Type B pancreatic cell (in vitro differentiated cells): ENCODE measurements at places on chromosomes 5 and 9. TPM values are rescaled to one million over a fixed set of nuclear protein-coding genes. Genes with fewer than 3 reads are reported as not detected.

DNA sequence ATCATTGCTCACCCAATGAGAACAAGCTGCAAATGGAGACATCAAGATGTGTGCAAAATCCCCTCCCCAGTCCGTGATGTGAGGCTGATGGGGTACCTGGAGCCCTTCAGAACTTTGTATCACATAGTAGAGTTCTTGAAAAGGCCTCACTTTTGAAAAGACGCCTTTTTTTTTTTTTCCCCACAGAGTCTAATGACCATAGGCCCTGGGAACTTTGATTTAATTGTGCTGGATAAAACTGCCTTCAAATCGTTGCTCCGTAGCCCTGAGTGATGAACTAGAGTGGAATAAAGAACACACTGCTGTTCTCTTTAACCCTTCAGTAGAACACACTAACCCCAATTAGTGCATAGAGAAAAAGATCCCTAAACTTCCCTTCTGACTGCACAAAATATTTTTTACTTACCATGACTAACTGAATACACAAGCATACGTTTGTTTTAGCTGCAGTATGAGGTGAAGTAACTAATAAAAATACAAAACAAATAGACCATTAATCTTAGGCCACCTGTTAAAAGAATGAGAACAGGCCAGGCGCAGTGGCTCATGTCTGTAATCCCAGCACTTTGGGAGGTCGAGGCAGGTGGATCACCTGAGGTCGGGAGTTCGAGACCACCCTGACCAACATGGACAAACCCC lies 15.1 kb downstream of the PSAT1 start:
- H3K27me3 ChIP-seq, result no peaks in the 10 kb centered on the region
- no peak for DNase-seq
- H3K4me3 ChIP-seq, result no peak overlapping the region
- no peak overlapping the region for H3K27ac ChIP-seq

DNA sequence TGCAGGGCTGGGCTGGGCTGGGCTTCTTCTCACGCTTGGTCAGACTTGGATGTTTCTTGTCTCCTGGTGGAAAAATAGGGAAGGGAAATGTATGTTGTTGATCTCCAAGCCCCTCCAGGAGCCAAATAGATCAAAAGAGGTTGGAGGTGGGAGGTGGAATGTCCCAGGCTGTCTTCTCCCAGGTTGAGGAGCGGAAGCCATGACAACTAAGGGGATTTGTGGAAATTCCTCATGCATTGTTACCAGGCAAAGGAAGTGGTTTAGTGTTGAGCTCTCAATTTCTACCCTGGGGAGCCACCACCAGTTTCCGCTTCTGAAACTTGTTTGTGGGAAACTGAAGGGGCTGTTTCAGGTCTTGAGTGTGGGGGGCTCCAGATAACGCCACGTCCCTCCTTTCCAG lies 79.0 kb downstream of the SPRY4 start:
- H3K36me3 ChIP-seq, result no peaks in the 10 kb centered on the region
- peak overlapping the region; percentile 29 for H3K27ac ChIP-seq
- no peak for DNase-seq
- no peak overlapping the region for H3K4me3 ChIP-seq
- peaks cover 36% of the 10 kb centered on the region for H3K4me1 ChIP-seq
- H3K27me3 ChIP-seq, result no peaks in the 10 kb centered on the region

Gene AK8
- 4.6 and 5.5 TPM in 2 replicates for total RNA-seq

Gene CTNND2
- 31.5 and 49.5 TPM in 2 replicates for total RNA-seq

Gene IFNK
- not detected in 2 replicates for total RNA-seq

GRCh38 chr5:109567374-109568044 lies 122.2 kb upstream of the MAN2A1 start:
- DNase-seq, result no peak
- H3K27me3 ChIP-seq, result no peaks in the 10 kb centered on the region
- no peak overlapping the region for H3K4me3 ChIP-seq
- H3K27ac ChIP-seq, result no peak overlapping the region
- H3K4me1 ChIP-seq, result no peaks in the 10 kb centered on the region
- no peaks in the 10 kb centered on the region for H3K36me3 ChIP-seq

- no peaks in the 10 kb centered on the region for H3K36me3 ChIP-seq
- no peaks in the 10 kb centered on the region for H3K4me1 ChIP-seq
- H3K27me3 ChIP-seq, result no peaks in the 10 kb centered on the region
- H3K4me3 ChIP-seq, result no peak overlapping the region
Measured at GRCh38 chr5:98975682-98976407, 47.0 kb upstream of the CHD1 start.

DNA sequence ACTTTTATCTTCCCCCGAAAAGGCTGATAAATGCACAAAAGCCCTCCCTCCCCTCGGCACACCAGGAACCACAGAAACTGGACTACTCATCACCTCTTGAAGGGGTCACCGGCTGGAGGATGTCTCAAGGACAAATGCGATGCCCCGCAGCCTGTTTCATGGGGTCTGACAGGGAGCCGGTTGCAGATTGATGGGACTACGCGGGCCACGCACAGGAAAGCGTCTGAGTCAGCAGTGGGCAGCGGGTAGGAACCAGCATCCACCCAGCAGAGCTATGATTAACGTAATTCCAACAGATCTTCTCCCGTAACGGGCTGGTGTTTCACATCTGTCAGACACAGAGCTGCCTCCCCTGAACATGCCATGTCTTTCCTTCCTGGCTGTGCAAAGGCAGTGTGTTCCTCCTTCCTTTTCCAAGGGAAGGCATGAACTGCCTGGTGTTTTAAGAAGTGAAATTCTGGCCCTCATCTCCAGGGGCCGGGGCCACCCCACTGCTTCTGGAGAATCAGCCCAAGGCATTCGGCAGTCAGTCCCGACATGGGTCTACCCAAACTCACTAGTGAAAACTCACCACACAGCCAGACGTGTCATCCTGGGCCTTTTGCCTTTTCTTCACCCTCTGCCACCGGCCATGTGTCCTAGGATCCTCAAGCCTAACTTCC lies 144.4 kb upstream of the PHYKPL start:
- no peaks in the 10 kb centered on the region for H3K27me3 ChIP-seq
- no peak overlapping the region for H3K27ac ChIP-seq
- no peak for DNase-seq
- peaks cover 34% of the 10 kb centered on the region for H3K4me1 ChIP-seq

Gene LECT2
- total RNA-seq, result not detected in 2 replicates

DNA sequence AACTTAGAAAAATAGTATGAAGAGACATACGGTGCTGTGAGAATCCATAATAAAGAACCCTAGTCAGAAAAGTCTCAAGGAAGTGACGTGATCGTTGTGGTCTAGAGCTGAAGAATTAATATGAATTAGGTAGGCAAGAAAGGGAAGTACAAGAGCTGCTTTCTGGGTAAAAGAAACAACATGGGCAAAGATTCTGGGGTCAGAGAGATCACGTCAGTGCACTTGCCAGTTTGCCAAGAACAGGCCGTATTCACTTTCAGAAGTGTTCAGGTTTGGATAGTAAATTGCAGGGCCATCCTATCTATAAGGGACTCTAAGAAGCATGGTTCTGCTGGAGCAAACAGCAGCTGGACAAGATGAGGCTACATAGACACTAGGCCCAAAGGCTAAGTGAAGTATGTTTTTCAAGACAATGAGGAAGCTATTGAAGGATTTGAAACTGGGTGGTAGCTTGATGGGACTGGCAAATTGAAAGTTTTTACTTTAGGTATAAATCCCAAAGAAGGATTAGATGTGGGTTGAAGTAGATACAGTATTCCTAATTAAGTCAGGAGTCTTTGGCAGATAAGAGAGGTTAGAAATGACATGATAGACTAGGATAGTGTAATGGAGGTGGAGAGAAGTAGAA lies 4.8 kb upstream of the CHD1 start:
- DNase-seq, result no peak
- peaks cover 5% of the 10 kb centered on the region for H3K36me3 ChIP-seq
- H3K4me1 ChIP-seq, result peaks cover 21% of the 10 kb centered on the region
- no peak overlapping the region for H3K4me3 ChIP-seq

- H3K27ac ChIP-seq, result no peak overlapping the region
- no peaks in the 10 kb centered on the region for H3K27me3 ChIP-seq
- H3K4me1 ChIP-seq, result peaks cover 27% of the 10 kb centered on the region
- DNase-seq, result no peak
- H3K36me3 ChIP-seq, result no peaks in the 10 kb centered on the region
- H3K4me3 ChIP-seq, result peak overlapping the region; percentile 68
Measured at GRCh38 chr5:32475334-32476097, 31.0 kb upstream of the ZFR start.

DNA sequence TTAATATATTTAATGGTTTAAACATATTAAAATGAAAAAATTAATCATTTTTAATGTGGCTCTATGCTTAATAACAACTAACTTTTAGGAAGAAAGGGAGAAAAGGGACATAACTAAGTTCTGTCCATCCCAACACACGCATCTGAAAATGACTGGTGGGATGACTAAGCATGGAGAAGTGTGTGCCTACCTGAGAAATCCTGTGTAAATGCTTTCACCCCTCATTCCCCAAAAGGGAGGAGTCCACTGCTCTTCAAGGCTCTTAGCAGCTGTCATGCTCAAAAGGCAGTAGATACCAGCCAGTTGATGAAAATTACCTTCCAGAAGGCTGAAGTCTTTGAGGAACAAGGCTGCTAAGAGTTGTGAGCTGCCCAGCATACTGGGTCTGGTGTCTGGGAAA lies 130.9 kb downstream of the NFIB start:
- H3K4me3 ChIP-seq, result no peak overlapping the region
- no peak overlapping the region for H3K27ac ChIP-seq
- no peaks in the 10 kb centered on the region for H3K27me3 ChIP-seq
- peaks cover 26% of the 10 kb centered on the region for H3K36me3 ChIP-seq
- DNase-seq, result no peak

- no peak overlapping the region for H3K4me3 ChIP-seq
- H3K36me3 ChIP-seq, result no peaks in the 10 kb centered on the region
- H3K27me3 ChIP-seq, result no peaks in the 10 kb centered on the region
- no peak overlapping the region for H3K27ac ChIP-seq
- no peak for DNase-seq
Measured at GRCh38 chr5:72380492-72381274, 60.5 kb downstream of the PTCD2 start.

Gene PCDHB4
- 1.3 and 2.7 TPM in 2 replicates for total RNA-seq

GRCh38 chr5:10684303-10685086 lies 76.5 kb downstream of the DAP start:
- no peak overlapping the region for H3K27ac ChIP-seq
- no peak for DNase-seq
- H3K4me1 ChIP-seq, result peaks cover 5% of the 10 kb centered on the region
- no peaks in the 10 kb centered on the region for H3K27me3 ChIP-seq
- no peak overlapping the region for H3K4me3 ChIP-seq
- peaks cover 34% of the 10 kb centered on the region for H3K36me3 ChIP-seq

Gene GFI1B
- total RNA-seq, result 0.45 TPM in 1 of 2 replicates, not detected in the other

DNA sequence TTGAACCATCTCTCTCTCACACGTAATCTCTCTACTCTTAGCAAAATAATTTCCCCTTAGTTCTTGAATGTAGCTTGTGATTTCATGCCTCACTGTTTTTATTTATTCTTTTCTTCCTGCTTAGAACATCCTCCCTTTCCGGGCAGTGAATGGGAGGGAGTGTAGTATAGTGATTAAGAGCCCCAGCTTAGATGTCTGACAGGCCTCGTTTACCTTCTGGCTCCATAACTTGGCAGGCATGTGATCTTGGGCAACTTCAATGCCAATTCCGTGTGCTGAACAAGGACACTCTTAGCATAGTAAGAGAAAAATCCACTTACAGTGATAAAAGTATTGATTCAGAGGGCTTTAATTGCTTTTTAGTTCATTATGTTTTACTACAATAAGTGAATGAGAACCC lies 96.3 kb upstream of the TNPO1 start:
- no peak overlapping the region for H3K4me3 ChIP-seq
- H3K36me3 ChIP-seq, result no peaks in the 10 kb centered on the region
- no peak overlapping the region for H3K27ac ChIP-seq

Gene GABRA1
- total RNA-seq, result 1.8 and 12.3 TPM in 2 replicates

DNA sequence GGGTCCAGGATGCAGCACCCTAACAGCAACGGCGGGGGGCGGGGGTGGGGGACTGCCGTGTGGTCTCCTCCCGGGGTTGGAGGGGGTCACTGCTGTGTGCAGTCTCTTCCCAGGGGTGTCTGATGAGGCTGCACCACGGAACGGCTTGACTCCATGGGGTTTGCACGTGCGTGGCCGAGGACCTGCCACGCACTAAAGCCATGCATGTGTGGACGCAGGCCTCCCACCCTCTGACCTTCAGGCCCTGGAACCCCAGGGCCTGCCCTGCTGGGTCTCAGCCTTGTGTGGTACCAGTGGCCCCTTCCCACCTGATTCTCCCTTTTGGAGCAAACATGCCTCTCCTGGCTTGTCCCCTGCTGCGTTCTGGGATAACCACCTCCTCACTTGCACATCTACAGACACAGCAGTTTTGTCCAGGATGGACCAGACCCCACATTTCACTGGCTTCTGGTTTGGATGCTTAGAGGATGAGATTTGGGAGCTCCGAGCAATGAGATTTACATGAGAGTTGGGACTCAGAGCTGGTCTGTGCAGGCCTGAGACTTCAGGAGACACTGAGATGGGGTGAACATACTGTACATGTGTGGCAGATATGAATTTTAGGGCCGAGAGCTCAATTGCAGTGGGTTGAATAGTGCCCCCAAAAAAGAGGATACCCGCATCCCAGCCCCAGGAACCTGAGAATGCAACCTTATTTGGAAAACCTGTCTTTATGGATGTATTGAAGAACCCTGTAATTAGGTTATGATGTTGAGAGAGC lies 45.8 kb downstream of the SLC12A7 start:
- H3K27ac ChIP-seq, result no peak overlapping the region
- no peak for DNase-seq
- no peak overlapping the region for H3K4me3 ChIP-seq

GRCh38 chr5:22560147-22560546 lies 293.0 kb downstream of the CDH12 start:
- H3K4me1 ChIP-seq, result no peaks in the 10 kb centered on the region
- no peak for DNase-seq
- no peak overlapping the region for H3K27ac ChIP-seq
- no peaks in the 10 kb centered on the region for H3K27me3 ChIP-seq

GRCh38 chr9:114735704-114736103 lies 53.7 kb upstream of the TEX48 start:
- H3K4me3 ChIP-seq, result no peak overlapping the region
- H3K27me3 ChIP-seq, result peaks cover 7% of the 10 kb centered on the region
- DNase-seq, result no peak

Gene GARNL3
- 11.1 and 19.7 TPM in 2 replicates for total RNA-seq

DNA sequence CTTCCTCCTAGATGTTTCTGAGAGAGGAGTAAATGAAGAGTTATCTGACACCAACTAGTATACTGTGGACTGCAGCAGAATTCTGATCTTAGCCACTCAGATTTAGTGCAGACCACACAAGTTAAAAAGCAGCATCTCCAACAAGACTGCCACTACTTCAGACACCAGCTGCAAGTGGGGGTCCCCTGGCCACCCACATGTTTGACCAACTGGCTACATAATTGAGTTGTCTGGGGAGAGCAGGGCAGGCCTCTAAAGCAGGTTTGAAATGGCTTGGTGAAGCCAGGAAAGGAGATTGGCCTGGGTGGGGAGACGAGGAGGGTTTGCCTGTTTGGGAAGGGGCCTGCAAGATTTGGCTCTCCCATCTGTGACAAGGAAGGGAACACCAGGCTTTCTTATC lies 40.5 kb upstream of the FAM81B start:
- H3K36me3 ChIP-seq, result no peaks in the 10 kb centered on the region
- H3K27ac ChIP-seq, result no peak overlapping the region
- H3K27me3 ChIP-seq, result no peaks in the 10 kb centered on the region

GRCh38 chr9:114613919-114614318 lies 2.8 kb downstream of the TMEM268 start:
- peak overlapping the region; percentile 87 for H3K4me3 ChIP-seq
- peak overlapping the region; percentile 40 for H3K27ac ChIP-seq
- no peak for DNase-seq
- peaks cover 25% of the 10 kb centered on the region for H3K4me1 ChIP-seq

Gene CBY3
- not detected in 2 replicates for total RNA-seq
